ENCODE measurements at places on chromosomes 2 and 18.
A peak's percentile ranks its signal among the peaks of the same experiment; 100 is the strongest.

DNA sequence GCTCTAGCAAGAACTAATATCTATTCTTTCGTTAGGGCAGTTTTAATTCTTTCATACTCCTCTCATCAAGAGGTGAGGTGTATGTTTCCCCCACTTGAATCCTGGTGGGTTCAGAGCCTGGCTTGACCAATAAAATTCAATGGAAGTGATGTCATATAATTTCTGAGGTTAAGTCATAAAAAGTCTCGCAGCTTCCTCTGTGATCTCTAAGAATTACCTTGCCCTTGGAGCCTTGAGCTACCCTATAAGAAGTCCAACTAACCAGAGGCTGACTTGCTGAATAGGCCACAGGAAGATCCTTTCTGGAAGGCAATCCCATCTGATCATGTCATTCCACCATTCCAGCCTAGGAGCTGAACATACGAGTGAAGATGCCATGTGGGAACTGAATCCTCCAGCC lies 26.1 kb upstream of the INO80D start:
- no peak for DNase-seq

DNA sequence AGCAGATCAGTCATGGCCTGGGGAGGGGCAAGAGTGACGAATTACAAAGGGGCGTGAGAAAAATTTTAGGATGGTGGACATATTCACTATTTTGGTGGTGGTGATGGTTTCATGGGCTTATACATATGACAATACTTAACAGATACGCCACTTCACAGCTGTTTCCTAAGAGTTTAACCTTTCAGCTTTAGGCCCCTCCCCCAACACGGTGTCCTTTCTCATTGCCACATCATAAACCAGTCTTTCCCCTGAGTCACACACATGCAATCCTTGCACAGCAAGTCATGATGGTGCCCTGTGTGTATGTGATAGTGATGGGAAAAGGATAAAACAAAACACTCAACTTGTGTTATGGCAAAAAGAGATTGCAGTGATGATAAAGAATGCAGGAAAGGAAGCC lies 47.6 kb upstream of the IL1R1 start:
- no peak for DNase-seq

GRCh38 chr18:54223568-54224241 lies 764 bp downstream of the MBD2 start:
- DNase-seq, result peak; percentile 42

DNA sequence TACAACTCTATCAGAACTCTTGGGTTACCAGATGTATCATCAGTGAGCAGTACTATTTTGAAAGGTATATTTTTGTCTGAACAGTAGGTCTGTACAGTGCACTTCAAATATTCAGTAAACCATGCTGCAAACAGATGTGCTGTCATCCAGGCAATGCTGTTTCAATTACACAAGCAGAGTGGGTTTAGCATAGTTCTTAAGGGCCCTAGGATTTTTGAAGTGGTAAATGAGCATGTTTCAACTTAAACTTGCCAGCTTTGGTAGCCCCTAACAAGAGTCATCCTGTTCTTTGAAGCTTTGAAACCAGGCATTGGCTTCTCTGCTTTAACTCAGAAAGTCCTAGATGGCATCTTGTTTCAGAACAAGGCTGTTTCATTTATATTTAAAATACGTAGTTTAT lies 1519.9 kb downstream of the SUCLG1 start:
- DNase-seq, result no peak

GRCh38 chr2:45821558-45822271 lies 170.2 kb downstream of the PRKCE start:
- DNase-seq, result no peak

GRCh38 chr2:216222650-216223352 lies 113.7 kb downstream of the XRCC5 start:
- no peak for DNase-seq

GRCh38 chr18:59718108-59718463 lies 20.9 kb upstream of the CCBE1 start:
- DNase-seq, result no peak

GRCh38 chr2:99634234-99634633 lies 144.4 kb upstream of the REV1 start:
- no peak for DNase-seq

DNA sequence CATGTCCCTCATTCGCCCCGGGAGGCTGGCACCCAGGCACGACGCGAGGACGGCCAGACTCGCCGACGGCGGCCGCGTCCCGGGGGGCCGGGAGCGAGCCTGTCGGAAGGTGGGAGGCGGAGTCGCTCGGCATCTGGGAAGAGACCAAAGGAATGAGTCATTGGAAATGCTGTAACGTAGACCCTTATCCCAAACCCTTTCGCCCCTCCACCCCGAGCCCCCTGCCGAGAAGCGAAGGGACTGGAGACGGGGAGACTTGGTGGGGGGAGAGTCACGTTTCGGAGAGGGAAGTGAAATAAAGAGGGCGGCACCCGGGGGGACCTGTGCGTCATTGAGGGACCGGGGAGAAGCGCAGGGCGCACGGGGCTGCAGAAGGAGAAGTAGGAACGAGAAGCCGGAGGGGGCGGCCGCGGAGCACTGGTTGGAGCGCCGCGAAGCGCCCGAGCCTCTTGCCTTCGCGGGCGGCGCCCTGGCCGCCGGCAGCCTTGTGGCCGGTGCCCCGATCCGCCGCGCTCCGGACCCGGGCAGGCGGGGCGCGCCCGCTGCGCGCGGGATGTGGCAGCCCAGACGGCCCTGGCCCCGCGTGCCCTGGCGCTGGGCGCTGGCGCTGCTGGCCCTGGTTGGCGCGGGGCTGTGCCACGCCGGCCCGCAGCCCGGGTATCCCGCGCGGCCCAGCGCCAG lies at the start of gene EMILIN2:
TSS of gene EMILIN2 (plus strand) at position 371 of the 681 bp plus-strand sequence. CDS start at position 554, 183 bp downstream.
- peak; percentile 40 for DNase-seq

- DNase-seq, result no peak
Measured at GRCh38 chr2:75558786-75559679, 1.7 kb downstream of the EVA1A start.

DNA sequence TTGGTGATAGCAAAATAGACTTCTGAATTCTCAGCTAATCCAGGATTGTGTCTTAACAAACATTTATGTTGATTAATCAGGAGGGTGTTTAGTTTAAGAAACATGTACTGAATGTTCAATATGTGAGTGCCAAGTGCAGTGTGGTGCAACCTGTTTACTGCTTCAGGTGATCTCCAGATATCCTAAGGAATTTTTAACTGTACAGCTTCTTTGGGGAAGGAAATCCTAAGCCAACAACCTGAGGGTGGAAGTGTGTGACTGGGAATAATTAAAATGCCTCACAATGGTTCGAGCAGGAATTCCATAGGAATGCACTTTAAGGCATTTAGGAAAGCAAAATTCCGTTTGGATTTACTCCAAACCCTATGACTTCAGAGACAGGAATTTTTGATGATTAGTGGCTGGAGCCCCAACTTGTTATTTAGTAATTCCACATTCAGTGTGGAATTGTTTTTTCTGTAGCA lies 16.4 kb downstream of the CRIM1 start:
- DNase-seq, result no peak

- DNase-seq, result no peak
Measured at GRCh38 chr2:178298785-178299212, 104.5 kb downstream of the OSBPL6 start.

- DNase-seq, result no peak
Measured at GRCh38 chr2:53575721-53576124, 191.9 kb upstream of the CHAC2 start.

GRCh38 chr2:121555008-121555407 lies 24.3 kb downstream of the RNU4ATAC start:
- no peak for DNase-seq

DNA sequence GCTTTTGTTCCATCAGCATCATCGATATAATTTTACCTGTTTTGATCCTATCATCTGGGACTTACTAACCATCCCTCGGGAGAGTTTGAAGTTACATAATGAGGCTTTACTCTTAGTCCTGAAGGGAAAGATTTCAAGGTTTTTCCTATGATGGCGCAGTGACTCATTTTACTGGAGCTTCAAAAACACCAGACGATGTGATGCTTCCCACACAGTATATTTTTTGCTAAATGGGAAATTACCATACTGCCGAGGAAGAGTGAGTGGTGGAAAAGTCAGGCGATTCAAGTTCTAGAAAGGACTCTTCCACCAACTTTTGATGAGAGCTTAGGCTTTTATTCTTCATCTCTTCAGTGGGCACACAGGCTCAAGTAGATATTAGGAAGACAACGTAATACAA lies 44.6 kb upstream of the GCG start:
- no peak for DNase-seq

DNA sequence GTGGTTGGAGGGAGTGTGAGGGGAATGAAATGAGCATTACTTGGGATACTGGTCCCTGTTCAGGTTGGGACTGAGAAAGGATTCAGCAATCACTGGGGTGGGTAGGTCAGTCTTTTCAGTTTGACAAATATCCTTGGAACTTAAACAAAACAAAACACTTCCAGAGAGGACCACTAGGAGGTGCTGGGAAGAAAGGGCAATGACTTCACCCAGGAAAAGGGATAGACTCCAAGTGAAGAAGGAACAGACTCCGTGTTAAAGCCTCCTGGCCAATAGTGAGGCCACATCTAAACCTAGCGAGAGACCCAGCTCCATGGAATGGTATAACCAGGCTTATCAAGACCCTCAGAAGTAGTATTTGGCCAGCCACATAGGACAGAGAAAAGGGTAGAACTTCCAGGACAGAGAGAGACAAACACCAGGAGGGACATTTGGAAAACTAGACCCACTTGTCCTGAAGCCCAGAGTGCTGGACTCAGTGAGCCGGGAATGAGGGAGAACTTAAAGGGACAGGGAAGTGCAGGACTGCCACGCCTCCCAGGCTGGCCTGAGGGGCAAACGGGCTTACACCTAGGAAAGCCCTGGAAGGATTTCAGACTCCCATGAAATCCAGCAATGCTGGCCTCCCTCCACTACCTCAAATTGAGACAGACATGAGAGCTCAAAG lies 19.6 kb upstream of the KCNG3 start:
- no peak for DNase-seq

- DNase-seq, result no peak
Measured at GRCh38 chr2:120858361-120859106, 122.9 kb downstream of the GLI2 start.

DNA sequence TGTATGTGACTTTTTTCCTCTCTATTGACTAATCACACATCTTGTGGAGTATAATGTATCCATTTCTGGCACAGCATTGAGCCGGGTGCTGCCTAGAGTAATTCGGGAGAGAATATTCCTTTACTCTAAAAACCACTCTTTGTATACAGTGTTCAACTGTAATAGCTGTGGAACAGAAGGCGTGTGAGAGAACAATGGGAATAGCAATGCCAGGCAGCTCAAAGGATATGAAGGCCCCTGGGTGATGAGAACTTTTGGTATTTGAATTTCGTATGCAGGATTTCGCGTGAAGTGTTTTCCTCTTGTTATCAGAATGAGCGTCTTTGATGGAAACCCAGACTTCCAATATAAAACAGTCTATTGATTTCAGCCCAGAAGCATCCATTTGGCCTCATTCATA lies 84.6 kb upstream of the MAP3K20 start:
- no peak for DNase-seq

DNA sequence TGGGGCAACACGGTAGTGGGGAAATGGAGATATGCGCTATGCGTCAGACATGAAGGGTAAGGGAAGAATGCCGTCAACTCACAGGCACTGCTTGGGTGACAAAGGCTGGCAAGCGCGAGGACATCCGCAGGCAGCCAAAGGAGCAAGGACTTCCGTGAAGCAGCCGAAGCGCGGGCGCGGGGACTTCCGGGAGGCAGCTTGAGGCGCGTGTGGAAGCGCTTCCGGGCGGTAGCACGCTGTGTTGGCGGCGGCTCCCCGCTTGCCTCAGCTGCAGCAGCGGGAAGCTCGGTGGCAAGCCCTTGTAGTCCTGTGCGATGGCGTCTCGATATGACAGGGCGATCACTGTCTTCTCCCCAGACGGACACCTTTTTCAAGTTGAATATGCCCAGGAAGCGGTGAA lies at the start of gene PSMA8:
TSS of gene PSMA8 (plus strand) at position 218 of the 400 bp plus-strand sequence. CDS start at position 315, 97 bp downstream.
- DNase-seq, result peak; percentile 35

DNA sequence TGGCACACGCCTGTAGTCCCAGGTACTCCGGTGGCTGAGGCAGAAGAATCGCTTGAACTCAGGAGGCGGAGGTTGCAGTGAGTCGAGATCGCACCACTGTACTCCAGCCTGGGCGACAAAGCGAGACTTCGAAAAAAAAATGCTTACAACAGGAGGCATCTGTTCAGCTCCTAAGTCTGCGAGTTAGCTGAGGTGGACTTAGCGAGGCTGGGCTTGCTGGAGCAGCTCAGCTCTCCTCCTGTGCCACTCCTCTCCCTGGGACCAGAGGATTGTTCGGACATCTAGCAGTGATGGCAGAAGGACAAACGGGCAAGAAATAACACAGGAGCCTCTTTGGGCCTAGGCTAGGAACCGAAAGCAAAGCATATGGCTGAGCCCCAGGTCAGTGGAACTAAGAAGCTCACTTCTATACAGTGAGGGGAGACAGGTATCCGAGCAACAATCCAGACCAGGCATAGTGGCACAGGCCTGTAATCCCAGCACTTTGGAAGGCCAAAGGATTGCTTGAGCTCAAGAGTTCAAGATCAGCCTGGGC lies 260.1 kb downstream of the GLI2 start:
- no peak for DNase-seq

All from stimulated activated CD4-positive, alpha-beta T cell treated with anti-CD3 and anti-CD28 coated beads, Interleukin-4, amount 100 ng/mL, for 4 hours (primary cell).